ENCODE measurements at places on chromosomes 16 and 17.

- H3K4me1 ChIP-seq: peaks cover 84% of the 10 kb centered on the region
- no peak overlapping the region for H3K4me3 ChIP-seq
- H3K27ac ChIP-seq: peak overlapping the region; percentile 45
Observed at GRCh38 chr16:89481356-89481955, 8.9 kb downstream of the ANKRD11 start.

DNA sequence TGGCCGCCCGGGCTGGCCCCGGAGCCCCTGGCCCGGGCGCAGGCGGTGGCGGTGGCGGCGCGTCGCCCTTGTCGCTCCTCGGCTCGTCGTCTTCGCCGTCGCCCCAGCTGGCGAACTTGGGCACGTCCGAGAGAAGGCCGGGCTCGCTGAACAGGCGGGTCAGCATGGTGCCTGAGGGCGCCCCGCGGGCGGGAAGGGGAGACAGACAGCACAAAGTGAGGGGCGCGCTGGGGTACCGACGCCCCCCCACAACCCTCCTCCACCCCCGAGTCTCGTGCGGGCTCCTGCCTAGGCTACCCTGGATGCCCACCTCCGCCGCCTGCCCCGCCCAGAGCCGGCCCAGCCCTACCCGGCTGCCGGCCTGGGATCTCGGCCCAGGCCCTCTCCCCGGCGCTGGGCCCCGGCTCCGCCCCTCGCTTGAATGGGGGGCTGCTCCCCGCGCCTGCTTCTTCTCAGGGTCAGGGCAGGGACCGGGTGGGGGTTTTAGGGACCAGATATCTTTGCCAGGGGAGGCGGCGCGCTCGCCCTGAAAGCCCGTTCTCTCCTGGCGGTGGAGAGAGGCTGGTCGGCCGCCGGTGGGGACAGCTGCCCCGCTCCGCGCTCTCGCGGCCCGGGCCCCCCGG lies 1.2 kb downstream of the NEUROD2 start:
- DNase-seq: no peak
- H3K27me3 ChIP-seq: peaks cover 72% of the 10 kb centered on the region
- peaks cover 8% of the 10 kb centered on the region for H3K4me1 ChIP-seq
- no peak overlapping the region for H3K4me3 ChIP-seq
- no peaks in the 10 kb centered on the region for H3K36me3 ChIP-seq

- DNase-seq: peak; percentile 25
- H3K27me3 ChIP-seq: peaks cover 32% of the 10 kb centered on the region
- no peaks in the 10 kb centered on the region for H3K4me1 ChIP-seq
- H3K27ac ChIP-seq: no peak overlapping the region
- H3K36me3 ChIP-seq: no peaks in the 10 kb centered on the region
Observed at GRCh38 chr16:2194852-2195321, 1.5 kb downstream of the CASKIN1 start.

DNA sequence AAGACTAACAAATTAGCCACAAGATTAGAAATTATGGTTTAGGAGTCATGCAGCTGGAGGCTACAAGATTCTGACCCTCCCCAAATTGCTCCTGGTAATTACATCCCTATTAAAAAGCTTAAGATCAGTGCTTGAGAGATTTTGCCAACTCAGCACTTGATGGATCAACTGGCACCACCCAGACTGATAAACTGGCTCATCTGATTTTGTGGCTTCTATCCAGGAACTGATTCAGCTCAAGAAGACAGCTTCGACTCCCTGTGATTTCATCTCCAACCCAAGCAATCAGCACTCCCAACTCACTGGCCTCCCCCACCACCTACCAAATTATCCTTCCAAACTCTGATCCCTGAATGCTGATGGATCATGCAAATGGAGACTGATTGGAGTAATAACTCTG lies 94.8 kb downstream of the TNFRSF13B start:
- H3K27me3 ChIP-seq: no peaks in the 10 kb centered on the region
- no peak overlapping the region for H3K4me3 ChIP-seq
- no peaks in the 10 kb centered on the region for H3K36me3 ChIP-seq
- no peak overlapping the region for H3K27ac ChIP-seq
- no peaks in the 10 kb centered on the region for H3K4me1 ChIP-seq

DNA sequence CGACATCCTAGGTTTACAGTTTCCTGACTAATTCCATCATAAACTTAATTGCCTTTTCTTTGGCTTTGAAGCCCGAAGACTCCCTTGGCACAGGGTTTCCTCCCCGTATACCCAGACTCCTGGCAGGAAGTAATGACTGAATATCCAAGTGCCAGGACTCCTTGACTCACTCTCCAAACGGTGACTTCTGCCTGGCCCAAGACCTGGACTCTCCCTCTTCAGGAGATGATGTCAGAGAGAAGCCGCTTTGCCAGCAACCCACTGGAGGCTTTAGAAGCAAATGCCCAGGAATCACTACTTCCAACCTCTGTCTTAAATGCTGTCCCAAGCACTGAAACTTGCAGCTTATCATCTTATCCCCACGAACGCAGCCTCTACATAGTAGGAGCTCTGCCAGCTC lies 146.5 kb downstream of the RGS9 start:
- peaks cover 3% of the 10 kb centered on the region for H3K27me3 ChIP-seq
- no peak overlapping the region for H3K4me3 ChIP-seq
- no peak for DNase-seq
- no peak overlapping the region for H3K27ac ChIP-seq
- H3K4me1 ChIP-seq: no peaks in the 10 kb centered on the region
- no peaks in the 10 kb centered on the region for H3K36me3 ChIP-seq

DNA sequence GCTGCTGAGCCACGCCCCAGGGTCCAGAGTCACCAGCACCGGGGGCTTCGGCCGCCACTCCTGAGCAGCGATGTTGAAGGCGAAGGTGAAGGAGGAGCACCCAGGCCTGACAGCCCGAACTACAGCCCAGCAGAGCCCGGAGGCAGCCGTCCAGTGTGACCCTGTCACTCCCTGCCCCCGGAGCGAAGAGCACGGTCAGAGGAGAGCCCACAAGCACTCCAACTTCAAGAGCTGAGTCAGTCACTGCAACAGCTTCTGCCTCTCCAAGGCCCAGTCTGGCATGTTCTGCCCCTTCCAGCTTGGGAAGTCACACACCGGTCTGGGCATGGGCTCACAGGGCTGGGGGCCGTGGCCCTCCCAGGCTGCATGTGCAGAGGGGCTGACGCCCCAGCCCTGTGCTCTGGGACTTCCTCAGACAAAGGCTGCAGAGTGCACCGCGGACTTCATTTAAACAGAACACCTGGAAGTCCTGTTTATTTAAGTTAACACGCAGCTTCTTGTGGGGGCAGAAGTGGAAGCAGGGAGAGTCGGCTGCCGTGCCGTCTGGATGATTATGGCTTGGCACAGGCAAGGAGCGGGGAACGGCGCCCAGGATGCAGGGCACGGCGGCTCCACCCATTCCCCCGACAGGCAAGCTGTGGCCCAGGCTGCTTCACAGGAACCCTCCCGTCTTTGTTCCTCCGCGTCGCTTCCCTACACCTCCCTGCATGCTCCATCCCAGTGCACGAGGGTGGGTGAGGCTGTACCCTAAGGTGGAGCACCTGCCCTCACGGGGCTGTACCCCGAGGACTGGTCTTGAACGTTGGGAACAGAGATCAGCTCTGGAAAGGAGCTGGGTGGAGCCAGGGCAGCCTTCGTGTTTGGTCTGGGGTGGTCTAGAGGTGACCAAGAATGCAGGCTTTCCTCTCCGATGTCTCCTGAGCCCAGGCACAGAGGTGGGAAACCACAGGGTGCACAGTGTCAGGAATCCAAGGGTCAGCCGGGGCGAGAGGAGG lies 68.9 kb upstream of the METRNL start:
- no peaks in the 10 kb centered on the region for H3K27me3 ChIP-seq
- H3K4me1 ChIP-seq: no peaks in the 10 kb centered on the region
- DNase-seq: no peak
- no peak overlapping the region for H3K27ac ChIP-seq
- no peak overlapping the region for H3K4me3 ChIP-seq

GRCh38 chr16:12802661-12803060 lies 1.0 kb downstream of the CPPED1 start:
- DNase-seq: no peak
- peaks cover 26% of the 10 kb centered on the region for H3K4me1 ChIP-seq

- DNase-seq: no peak
- no peak overlapping the region for H3K27ac ChIP-seq
- H3K4me3 ChIP-seq: no peak overlapping the region
- H3K27me3 ChIP-seq: peaks cover 30% of the 10 kb centered on the region
- no peaks in the 10 kb centered on the region for H3K36me3 ChIP-seq
Observed at GRCh38 chr16:2468233-2468724, 2.8 kb upstream of the NTN3 start.

DNA sequence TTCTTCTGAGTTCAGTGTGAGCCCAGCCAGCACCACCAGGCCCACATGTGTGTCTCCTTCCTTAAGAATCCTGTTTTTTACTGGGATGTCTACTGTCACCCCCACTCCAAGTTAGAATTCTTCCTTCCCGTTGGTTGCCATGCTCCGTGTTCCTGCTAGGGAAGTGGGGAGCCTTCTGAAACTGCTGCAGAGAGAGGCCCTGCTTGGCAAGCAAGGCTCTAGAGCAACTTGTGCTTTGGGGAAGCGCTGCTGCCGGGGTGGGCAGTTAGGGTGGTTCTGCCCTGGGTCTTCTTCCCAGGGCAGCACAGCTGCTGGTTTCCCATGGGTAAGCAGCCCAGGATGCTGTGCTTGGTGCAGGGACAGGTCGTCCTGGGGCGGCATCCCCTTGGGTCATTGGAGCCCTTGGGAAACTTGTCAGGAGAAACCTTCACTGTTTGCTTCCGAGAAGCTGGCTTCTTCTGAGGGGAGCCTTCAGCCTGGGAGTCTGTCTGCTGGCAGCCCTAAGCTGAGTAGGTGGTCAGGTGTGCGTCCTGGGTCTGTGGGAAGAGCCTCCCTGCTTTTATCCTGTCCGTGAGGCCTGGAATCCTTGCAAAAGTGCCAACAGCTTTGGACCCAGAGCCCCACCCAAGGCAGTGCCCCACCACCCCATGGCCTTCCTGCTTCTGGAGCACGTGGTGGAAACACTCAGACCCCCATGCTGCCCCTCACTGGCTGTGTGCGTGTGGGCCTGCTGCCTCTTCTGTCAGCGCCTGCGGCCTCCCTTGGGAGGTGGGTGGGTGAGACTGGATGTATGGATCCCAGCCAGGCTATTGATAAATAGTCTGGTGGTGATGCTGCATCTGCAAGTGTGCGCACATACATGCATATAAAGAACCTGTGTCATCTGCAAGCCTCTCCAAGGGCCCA lies 71.8 kb downstream of the PLD6 start:
- peaks cover 11% of the 10 kb centered on the region for H3K36me3 ChIP-seq
- no peak overlapping the region for H3K4me3 ChIP-seq
- no peaks in the 10 kb centered on the region for H3K27me3 ChIP-seq
- H3K27ac ChIP-seq: no peak overlapping the region
- no peak for DNase-seq

DNA sequence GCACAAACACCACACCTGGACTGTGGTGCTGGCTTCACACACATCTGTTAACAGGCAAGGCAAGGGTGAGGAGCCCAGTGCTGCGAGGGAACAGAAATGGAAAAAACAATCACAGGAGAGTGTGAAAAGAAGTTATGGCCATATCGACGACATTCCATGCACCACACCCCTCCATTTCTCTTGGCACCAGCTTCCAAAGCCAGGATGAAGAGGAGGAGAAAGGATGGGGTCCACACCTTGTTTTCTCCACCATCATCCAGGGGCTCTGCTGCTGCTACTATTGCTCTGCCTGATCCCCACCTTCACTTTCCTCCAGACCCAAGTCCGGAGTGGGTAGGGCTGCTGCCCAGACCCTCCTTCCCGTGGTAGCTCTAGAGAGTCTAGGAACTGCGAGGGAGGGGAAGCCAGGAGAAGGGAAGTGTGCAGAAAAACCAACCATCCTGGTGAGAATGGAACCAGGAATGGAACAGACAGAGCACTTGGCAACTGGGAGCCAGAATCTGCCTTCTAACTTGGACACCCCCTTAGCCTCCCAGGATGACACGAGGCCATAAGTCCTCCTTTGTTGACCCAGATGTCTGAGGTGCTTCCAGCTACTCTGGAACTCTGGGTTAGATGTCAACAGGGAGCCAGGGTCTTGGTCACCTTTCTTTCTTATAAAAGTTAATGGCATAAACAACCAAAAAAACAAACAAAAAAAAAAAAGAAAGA lies 1.2 kb upstream of the PROCA1 start:
- H3K36me3 ChIP-seq: peaks cover 2% of the 10 kb centered on the region
- DNase-seq: no peak
- peak overlapping the region; percentile 92 for H3K27ac ChIP-seq
- peaks cover 16% of the 10 kb centered on the region for H3K27me3 ChIP-seq
- H3K4me1 ChIP-seq: peaks cover 22% of the 10 kb centered on the region

DNA sequence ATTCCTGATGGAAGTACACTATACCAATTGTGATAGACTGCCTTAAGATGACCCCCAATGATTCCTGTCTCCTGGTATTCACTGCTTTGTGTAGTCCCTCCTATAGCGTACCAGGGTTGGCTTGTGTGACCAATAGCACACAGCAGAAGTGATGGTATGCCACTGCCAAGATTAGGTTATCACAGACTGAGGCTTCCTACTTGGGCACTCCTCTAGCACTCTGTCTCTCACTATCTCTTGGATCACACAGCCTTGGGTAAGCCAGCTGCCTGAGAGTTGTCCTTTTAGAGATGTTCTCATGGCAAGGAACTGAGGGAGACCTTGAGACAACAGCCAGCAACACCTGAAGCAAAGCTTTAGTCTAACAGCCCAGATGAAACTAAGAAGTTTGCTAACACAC lies 12.7 kb upstream of the AMFR start:
- H3K36me3 ChIP-seq: peaks cover 48% of the 10 kb centered on the region
- H3K4me3 ChIP-seq: no peak overlapping the region
- DNase-seq: no peak
- no peak overlapping the region for H3K27ac ChIP-seq
- H3K27me3 ChIP-seq: no peaks in the 10 kb centered on the region

GRCh38 chr16:67934306-67935100 lies 2.1 kb downstream of the PSMB10 start:
- no peaks in the 10 kb centered on the region for H3K27me3 ChIP-seq
- peaks cover 26% of the 10 kb centered on the region for H3K4me1 ChIP-seq
- peak overlapping the region; percentile 96 for H3K27ac ChIP-seq
- no peak for DNase-seq

- no peaks in the 10 kb centered on the region for H3K36me3 ChIP-seq
- no peak overlapping the region for H3K4me3 ChIP-seq
- DNase-seq: no peak
- peaks cover 13% of the 10 kb centered on the region for H3K4me1 ChIP-seq
- peaks cover 20% of the 10 kb centered on the region for H3K27me3 ChIP-seq
Observed at GRCh38 chr17:74566132-74566753, 1.1 kb downstream of the CD300H start.

GRCh38 chr17:47821031-47821423 lies 567 bp downstream of the OSBPL7 start:
- peak overlapping the region; percentile 83 for H3K27ac ChIP-seq
- H3K4me1 ChIP-seq: peaks cover 25% of the 10 kb centered on the region
- H3K36me3 ChIP-seq: peaks cover 28% of the 10 kb centered on the region
- H3K4me3 ChIP-seq: peak overlapping the region; percentile 94
- DNase-seq: no peak
